ENCODE measurements at places on chromosomes 12 and 14.
A peak's percentile ranks its signal among the peaks of the same experiment; 100 is the strongest.

DNA sequence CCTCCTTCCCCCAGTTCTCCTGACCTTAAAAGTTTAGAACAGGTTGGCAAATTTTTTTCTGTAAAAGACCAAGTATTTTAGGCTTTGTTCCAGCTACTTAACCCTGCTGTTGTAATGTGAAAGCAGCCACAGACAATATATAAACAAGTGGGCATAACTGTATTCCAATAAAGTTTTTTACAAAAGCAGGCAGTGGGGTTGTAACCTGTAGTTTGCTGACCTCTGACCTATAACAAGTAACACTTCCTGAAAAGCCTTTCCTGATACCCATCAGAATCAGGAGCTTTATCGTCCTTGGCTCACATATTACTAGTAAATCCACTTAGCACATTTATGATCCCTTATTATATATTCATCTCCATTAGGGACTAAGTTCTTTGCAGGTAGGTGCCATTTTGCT lies 13.1 kb upstream of the SMARCC2 start:
- DNase-seq: no peak

- DNase-seq: peak; percentile 15
Observed at GRCh38 chr12:107884769-107885694, 110.5 kb downstream of the ASCL4 start.

GRCh38 chr12:77294016-77294415 lies 228.6 kb upstream of the E2F7 start:
- DNase-seq: peak; percentile 11

DNA sequence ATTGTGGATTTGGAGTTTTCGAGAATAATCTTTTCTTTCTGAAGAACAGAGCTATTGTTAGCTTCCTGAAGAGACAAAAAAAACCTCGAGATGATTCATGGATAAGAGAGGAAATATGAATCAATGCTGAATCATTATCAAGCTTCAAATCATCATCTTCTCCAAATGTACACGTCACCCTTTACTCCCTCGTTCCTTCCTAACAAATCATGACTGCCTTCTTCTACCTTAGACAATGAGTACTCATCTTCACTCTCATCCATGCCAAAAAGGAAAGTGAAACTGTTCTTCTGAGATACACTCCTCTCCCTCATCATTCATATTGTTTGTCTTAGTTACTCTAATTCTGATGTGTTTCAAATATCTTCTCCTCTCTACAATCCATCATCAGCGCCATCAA lies 1115.8 kb upstream of the ATXN7L3B start:
- peak; percentile 79 for DNase-seq

- DNase-seq: no peak
Observed at GRCh38 chr14:105843444-105844046, 317.2 kb downstream of the TMEM121 start.
